A549 treated with CpdA at 1 μM for 4 hours (cell line): ENCODE measurements at places on chromosomes 2 and 18. TPM values are rescaled to one million over a fixed set of nuclear protein-coding genes. Genes with fewer than 3 reads are reported as not detected.

Gene SUMO1
- 131 to 192 TPM (median 141 TPM) in 5 replicates for total RNA-seq

Gene STAT4
- 3.2 to 4.5 TPM (median 3.8 TPM) in 5 replicates for total RNA-seq

Gene FAP
- 0.12 TPM in 1 of 5 replicates, not detected in the others for total RNA-seq

Gene SLC8A1
- total RNA-seq, result 0.40 to 0.59 TPM (median 0.48 TPM) in 5 replicates

Gene GAREM1
- 2.1 to 2.8 TPM (median 2.4 TPM) in 5 replicates for total RNA-seq

Gene KLHL41
- total RNA-seq, result 0.15 to 0.76 TPM (median 0.45 TPM) in 4 of 5 replicates, not detected in the other

Gene MAP3K2
- 13.4 to 24.5 TPM (median 20.0 TPM) in 5 replicates for total RNA-seq

Gene ZEB2
- total RNA-seq, result 3.4 to 8.1 TPM (median 4.6 TPM) in 5 replicates

Gene CPO
- 0.13 TPM in 1 of 5 replicates, not detected in the others for total RNA-seq

Gene TRIM54
- 0.34 to 0.73 TPM (median 0.48 TPM) in 5 replicates for total RNA-seq

Gene LINC00305
- total RNA-seq, result not detected in 5 replicates

Gene ANKRD29
- 11.8 to 15.5 TPM (median 13.5 TPM) in 5 replicates for total RNA-seq

Gene ARID5A
- 8.4 to 11.8 TPM (median 9.3 TPM) in 5 replicates for total RNA-seq

Gene COL4A4
- total RNA-seq, result 0.68 to 1.7 TPM (median 1.4 TPM) in 5 replicates

Gene RAPGEF4
- total RNA-seq, result 0.14 to 0.31 TPM (median 0.15 TPM) in 5 replicates

Gene RBKS
- 6.7 to 8.4 TPM (median 7.8 TPM) in 5 replicates for total RNA-seq
